ENCODE measurements at places on chromosomes 12 and 14.

DNA sequence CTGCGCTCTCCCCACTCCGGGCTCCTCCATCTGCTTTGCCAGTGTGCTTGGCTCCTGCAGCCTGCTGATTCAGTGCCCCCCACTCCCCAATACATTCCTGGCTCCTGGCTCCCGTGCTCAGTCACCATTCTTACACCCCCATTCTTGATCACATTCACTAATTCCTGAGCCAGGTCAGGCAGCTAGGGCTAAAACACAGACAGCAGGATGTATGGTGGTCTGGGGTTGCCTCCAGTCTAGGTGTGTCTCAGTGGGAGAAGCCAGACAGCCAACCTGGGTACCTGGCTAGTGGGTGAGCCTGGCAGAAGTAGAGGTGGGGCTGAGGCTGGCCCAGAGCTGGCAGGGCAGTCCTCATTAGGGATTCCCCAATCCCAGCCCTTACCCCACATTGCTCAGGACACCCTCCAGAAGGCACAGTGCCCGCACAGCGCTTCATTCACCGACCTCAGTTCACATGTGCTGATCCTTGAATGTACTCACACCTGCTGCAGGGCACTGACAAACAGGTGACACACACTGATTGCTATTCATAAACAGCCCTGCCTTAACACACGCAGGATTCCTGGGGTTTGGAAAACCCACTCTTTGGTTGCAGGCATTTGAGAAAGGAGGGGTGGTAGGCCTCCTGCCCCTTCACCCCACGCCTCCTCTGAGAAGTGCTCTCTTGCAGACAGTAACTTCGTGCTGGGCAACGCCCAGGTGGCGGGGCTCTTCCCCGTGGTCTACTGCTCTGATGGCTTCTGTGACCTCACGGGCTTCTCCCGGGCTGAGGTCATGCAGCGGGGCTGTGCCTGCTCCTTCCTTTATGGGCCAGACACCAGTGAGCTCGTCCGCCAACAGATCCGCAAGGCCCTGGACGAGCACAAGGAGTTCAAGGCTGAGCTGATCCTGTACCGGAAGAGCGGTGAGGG, 1.7 kb downstream of the KCNH3 start:
- ATAC-seq: no peak

- ATAC-seq: no peak
Measured at GRCh38 chr12:28114488-28114887, 75.8 kb upstream of the CCDC91 start.

DNA sequence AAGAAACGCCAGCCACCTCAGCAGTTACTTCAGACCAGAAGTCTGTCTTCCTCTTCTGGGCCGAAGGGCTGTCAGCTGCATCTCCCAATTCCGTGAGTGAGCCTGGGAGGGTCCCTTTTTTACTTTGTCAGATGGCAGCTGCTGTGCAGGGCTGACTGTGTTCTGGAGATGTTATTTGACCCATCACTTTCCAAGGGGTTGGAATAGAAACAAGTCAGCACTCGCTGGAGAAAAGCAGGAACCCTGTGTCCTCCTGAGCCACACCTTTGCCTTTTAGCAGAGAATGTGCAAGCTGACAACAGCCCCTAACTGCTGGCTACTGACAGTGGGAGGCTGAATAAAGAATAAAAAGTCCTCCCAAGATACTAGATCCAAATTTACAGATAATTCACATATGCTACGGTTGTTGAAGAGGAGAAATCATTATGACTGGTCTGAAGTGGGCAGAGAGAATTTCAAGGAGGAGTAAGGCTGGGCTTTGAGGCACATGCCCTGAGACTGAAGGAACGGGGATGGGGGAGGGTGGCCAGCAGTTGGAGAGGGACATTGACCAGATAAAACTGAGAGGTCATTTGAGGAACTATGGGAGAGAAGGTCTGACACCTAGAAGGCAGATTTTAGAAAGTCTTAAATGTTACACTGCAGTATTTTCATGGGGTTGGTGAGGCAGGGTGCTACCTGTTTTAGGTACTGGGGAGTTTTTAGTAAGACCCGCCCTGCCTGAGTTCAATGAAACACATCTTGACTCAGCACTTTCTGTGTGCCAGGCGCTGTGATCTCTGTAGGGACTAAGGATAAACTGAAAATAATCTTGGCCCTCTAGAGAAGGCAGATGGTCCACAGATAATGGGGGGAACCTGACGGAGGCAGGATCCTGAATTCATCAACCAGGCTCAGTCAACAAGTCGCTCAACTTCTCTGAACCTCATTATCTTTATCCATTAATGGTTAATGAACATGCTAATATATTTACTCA, 27.4 kb downstream of the FAM234B start:
- no peak for ATAC-seq

GRCh38 chr14:59482541-59483331, 1.5 kb downstream of the L3HYPDH start:
- ATAC-seq: no peak

DNA sequence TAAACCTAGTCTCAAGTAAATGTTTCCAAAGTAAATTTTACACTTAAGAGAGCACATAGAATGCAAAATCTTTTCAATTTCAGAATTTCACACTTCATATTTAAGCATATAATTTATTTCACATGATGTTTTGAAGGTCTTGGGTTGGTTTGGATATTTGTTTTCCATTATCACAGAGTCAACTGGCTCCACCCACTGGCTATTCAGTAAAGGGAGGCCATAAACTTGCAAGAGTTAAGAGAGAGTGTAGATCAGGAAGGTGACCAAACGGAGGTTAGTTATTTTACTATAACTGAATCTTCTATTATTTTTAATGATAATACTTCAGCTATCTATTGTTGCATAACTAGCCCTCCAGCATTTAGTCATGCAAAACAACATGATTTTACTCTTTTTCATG, 6.2 kb upstream of the CPNE8 start:
- ATAC-seq: no peak

DNA sequence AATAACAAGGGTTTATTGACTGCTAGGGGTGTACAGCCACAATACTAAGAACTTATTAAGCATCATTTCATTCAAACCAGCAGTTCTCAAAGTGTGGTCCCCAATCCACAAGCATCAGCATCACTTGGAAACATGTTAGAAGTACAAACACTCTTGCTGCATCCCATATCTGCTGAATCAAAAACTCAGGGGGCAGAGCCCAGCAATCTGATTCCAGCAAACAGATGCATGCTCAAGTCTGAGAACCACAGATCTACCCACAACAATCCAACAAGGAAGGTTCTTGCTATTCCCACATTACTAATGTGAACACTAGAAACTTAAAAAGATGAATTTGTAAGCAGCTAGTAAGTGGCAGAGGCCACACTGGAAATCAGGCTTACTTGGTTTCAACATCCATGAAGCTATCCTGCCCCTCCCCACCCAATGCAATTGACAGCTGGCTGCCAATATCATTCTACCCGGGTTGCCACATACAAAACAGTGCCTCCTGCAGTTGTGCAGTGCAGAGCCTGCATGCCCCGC, 6.2 kb downstream of the KRT77 start:
- ATAC-seq: no peak

DNA sequence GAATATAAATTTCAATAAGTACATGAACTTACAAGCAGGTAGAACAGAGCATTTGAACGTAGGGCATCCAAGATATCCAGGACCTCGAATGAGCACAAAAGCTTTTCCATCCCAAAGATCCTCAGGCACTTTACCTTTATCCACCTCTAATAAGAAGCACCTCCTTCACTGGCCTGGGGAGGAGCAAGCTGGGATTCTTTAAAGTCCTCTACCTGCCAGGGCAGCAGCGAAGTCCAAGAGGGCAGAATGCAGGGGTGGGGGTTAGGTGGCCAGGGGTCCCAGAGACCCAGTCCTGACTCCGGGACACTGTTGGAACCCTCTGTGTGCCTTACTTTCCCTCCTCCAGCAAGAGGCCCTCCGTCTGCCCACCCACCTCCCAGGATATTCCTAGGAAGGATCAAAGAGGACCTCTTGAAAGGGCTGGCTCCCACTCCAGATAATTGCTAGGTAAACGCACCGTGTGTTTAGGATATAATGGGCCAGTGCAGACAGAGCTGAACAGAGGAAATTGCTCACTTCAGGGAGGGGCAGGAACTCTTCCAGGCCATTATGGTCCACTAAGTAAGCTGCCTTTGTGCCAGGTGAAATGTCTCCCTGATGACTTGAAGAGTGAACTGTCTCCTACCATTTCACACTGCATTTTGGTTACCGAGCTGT, 68.1 kb downstream of the TTC9 start:
- no peak for ATAC-seq

DNA sequence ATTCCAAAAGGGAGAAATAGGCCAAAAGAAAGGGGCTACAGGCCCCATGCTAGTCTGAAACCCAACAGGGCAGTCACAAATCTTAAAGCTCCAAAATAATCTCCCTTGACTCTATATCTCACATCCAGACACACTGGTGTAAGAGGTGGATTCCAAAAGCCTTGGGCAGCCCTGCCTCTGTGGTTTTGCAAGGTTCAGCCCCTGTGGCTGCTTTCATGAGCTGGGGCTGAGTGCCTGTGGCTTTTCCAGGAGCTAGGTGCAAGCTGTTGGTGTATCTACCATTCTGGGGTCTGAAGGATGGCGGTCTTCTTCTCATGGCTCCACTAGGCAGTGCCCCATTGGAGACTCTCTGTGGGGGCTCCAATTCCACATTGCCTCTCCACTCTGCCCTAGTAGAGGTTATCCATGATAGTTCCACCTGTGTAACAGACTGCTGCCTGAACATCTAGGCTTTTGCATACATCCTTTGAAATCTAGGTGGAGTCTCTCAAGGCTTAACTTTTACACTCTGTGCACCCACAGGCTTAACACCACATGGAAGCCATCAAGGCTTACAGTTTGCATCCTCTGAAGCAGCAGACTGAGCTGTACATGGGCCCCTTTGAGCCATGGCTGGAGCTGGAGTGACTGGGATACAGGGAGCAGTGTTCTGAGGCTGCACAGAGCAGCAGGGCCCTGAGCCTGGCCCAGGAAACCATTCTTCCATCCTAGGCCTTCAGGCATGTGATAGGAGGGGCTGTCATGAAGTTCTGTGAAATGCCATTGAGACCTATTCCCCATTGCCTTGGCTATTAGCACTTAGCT, 66.5 kb upstream of the ABCD2 start:
- ATAC-seq: no peak

DNA sequence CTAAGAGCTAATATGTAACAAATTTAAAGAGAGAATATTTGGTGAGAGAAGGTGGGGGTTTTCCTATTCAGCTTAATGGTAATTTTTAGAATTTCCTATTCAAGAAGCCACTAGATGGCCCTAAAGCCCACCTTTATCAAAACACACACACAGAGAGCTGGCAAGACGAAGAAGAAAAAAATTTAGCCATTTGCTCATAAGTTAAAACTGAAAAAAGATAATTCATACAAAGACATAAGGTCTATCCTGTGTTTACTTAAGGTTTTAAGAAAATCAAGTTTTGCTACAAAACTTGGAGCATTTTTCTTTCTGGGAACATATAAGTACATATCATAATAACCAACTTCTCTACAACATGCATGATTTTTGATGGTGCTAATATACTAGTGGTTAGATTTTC, 46.8 kb upstream of the PCED1B start:
- ATAC-seq: peak; percentile 61

GRCh38 chr12:12216349-12217017, 50.4 kb downstream of the LRP6 start:
- ATAC-seq: no peak

DNA sequence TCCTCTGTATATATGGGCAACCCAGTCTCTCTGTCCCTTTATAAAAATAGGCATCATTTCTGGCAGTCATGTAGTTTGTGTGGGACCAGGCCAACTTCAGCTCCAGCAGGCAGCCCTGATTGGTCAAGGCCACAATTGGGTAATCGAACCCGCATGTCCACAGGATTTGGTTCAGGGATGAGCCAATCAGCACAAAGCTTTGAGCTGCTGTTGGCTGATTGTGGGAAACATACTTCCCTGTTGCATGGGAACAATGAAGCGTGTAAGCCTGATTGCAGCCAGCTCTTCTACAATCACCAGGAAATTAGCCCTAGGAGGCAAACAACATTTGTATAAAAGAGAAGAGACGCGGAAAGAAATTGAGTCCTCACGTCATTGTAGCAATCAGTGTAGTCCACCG, 328.6 kb downstream of the PCNX1 start:
- ATAC-seq: no peak

DNA sequence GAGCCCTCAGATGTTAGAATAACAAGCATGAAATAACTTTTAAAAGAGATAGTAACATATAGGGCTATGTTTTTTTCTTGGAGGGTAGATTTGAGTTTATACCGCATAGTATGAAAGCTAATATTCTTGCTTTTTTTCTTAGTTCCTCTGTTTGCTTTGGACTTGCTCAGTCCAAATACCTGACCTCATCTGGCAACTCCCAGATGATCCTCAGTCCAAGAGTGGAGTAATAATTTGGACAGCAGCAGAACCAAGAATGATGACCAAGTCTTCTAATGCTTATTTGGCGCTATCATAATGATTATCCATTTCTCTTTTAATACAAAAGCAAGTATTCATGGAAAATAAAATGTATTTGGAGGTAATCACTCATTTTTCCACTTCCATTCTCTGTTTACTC, 45.6 kb downstream of the GUCY2C start:
- ATAC-seq: no peak

GRCh38 chr14:62003701-62004100, 241.5 kb downstream of the SNAPC1 start:
- no peak for ATAC-seq

DNA sequence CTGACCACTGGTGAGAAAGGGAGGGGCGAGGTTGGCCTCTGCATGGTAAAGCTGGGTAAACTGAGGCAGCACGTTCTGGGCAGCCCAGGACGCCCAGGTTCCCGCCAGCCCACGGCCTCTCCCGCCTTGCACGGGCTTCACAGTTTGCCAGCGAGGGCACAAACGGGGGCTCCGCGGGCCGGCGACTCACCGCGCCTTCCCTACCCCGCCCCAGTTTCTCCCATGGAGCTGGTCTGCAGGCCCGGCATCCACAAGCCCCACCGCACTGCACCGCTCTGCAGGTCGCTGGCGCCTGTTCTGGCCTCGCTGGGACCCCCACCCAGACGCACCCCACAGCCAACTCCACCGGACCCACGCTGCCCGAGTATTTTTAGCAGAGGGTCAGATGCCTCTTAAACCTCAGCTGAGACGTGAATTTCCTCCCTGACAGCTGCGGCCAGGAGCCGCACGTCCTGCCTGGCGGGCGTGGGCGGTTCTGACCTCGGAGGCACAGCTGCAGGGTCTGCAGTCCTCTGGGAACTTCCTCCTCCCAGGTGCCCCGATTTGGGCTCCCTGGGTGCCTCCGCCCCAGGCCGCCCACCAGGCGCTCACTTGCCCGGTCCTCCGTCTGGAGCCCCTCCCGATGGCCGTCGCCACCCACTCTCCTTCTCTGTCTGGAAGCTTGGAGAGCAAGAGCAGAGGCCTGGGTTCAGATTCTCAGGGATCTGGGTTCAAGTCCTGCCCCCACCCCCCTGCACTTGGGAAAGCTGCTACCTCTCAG, 29.5 kb upstream of the INF2 start:
- ATAC-seq: no peak

GRCh38 chr14:77026166-77026929, 2.2 kb downstream of the IRF2BPL start:
- ATAC-seq: no peak

Data from activated CD4-positive, CD25-positive, alpha-beta regulatory T cell treated with anti-CD3 and anti-CD28 coated beads, Interleukin-2, amount 50 U/mL, for 24 hours (primary cell).